ENCODE measurements at places on chromosomes 2 and 18. TPM values are rescaled to one million over a fixed set of nuclear protein-coding genes. Genes with fewer than 3 reads are reported as not detected.
A peak's percentile ranks its signal among the peaks of the same experiment; 100 is the strongest.

- DNase-seq, result no peak
Measured at GRCh38 chr2:101534149-101534611, 59.3 kb upstream of the RFX8 start.

DNA sequence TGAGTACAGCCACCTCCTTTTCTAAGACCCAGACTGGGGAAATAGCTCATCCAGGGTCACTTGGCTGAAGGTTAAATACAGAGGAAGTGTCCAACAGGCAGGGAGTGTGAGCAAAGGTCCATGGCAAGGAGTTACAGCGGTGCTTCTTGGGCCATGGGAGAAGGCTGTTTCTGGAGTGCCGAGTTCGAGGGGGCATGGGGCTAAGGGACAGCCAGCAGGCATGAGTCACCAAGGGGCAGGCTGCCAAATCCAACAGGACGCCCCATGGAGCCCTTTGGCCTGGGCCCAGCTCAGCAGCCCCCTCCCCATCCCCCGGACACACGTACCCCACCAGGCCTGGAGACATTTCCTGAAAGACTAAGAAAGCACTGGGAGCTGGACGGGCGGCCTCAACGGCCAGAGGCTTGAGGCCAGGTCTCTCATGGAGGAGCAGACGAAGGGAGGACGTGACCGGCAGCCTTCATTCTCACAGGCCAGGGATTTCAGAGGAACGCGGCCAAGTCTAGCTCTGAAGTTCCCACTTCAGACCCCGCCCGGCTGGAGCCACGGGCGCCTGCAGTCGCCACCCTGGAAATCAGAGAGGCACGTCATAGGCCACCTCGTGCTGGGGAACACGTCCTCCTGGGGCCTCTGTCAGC, 160.4 kb downstream of the SMAD7 start:
- DNase-seq, result peak; percentile 84

- no peak for DNase-seq
Measured at GRCh38 chr2:27216416-27217137, 592 bp upstream of the CAD start.

- DNase-seq, result no peak
Measured at GRCh38 chr18:8609659-8610458, 622 bp downstream of the RAB12 start.

- DNase-seq, result no peak
Measured at GRCh38 chr2:37827455-37827854, 97.6 kb upstream of the RMDN2 start.

DNA sequence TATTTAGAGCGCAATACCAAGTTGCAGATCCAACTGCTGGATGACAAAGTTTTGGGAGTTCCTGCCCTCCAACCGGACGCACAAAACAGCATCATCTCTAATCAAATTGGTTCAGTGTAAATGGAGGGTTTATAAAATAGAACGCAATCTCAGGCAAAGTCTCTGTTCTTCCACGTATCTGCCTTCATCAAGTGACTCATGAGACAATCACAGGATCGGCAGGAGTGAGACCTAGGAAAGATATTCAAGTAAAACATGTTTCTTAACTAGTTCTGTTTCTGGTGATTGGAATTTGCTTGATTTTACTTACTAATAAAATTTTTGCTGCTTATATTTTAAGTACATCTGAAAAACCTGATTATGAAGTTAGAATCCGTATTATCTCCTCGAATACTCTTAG, 7.6 kb downstream of the FZD5 start:
- no peak for DNase-seq

DNA sequence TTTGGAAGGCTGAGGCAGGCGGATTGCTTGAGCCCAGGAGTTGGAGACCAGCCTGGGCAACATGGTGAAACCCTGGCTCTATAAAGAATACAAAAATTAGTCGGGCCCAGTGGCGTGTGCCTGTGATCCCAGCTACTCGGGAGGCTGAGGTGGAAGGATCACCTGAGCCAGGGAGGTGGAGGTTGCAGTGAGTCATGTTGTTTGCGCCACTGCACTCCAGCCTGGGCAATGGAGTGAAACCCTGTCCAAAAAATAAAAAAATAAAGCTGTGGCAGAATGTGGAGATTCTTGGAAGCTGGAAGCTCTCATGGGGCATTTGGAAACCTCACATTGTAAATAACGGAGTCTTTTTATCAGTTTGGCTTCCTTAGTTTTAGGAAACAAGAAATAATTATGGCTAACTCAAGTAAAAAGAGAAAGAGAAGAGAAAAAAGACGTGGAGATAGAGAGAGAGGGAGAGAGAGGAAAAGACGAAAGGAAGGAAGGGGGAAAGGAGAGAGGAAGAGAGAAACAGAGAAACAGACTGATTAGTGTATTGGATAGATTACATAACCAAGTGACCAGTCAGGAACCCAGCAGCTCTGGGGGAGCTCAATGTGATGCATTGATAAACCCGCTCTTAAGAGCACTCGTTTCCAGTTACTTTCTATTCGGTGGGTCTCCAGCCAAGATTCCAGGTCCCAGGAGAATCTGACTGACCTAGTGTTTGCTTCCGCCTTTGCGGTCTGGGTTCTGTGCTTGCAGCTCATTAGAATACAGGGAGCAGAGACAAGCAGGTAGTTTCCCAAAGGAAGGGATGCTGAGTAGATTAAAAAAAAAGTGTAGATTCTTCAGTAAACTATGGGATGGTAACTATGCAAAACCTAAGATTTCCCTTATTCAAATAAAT, 1.1 kb upstream of the SPAST start:
- DNase-seq, result peak; percentile 81

- DNase-seq, result no peak
Measured at GRCh38 chr2:9153643-9153980, 53.0 kb upstream of the ASAP2 start.

DNA sequence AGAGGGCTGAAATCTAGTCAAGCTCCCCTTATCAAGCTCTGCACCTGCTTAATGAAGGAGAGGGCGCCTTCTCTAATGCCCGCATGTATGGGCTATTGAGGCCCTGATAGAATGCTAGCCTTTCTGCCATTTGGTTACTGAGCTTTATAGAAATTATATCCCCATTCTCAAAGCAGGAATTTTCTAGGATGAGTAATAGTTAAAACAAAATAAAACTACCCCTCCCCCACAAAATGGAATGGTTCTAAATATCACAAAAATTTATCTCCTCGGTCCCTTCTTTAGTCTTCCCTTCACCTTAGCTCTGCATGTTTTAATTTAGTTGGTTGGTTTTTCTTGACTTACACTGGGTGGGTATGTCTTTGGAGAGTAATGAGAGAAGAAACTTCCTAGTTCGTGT, 37.7 kb downstream of the CD28 start:
- DNase-seq, result no peak

DNA sequence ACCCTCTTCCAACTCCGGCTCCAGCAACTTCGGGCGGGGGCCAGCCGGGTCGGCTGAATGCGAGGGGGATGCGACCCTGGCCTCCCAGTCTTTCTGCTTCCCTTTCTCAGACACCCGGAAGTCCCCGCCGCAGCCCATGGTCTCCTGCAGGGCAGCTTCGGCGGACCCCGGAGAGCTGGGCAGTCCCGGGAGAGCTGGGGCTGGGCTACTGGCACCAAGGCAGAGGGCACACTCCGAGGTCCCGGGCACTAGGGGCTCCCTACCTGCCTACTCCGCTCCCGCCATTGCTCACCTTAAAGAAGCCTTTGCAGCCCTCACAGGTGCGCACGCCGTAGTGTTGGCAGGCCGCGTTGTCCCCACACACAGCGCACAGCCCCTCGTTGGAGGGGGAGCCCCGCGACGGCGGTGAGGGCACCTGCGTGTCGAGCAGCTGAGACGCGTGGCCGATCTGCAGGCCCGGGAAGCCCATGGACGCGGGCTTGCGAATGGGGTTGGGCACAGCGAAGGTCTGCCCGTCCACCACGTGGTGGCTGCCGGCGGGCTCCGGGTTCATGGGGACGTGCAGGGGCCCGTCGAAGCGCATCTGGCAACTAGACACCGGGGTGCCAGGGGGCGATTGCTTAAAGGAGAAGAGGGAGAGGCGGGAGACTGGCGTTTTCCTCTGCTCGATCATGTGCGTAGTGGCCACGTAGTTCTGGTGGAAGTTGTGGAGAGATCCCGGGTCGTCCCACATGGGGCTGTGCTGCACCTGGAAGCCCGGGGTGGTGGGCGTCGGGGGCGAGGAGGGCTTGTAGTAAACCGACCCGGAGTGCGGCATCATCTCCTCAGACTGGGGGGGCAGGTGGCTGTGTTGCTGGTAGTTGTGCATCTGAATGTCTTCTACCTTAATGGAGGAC, 3.2 kb downstream of the NR4A2 start:
- DNase-seq, result peak; percentile 68

GRCh38 chr2:12607971-12608370, 108.8 kb upstream of the TRIB2 start:
- DNase-seq, result no peak

- no peak for DNase-seq
Measured at GRCh38 chr2:128300151-128301020, 18.3 kb downstream of the HS6ST1 start.

DNA sequence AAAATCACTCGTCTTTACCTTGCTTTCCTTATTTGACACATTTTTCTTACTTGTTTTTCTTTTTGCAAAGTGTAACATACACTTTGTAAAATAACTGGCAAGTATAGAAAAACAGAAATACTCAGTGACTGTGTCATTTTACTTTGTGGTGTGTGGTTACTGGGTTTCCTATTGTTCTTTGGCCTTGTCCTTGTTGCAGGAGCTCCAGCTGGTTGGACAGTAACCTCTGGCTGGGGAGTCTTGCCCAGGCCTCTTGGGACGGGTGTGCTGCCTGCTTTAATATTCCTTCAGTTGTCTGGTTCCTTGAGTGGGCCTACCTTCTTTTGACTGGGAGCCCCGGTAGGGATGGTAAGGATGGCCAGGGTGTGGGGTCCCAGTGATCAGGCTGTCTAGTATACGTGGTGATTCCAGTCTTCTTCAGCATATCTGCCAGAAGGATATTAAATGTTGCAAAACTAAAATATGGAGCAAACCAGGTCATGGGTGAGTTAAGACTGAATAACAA, 53.8 kb downstream of the RNF144A start:
- DNase-seq, result no peak

GRCh38 chr18:662197-662596, 4.7 kb downstream of the TYMS start:
- DNase-seq, result no peak

DNA sequence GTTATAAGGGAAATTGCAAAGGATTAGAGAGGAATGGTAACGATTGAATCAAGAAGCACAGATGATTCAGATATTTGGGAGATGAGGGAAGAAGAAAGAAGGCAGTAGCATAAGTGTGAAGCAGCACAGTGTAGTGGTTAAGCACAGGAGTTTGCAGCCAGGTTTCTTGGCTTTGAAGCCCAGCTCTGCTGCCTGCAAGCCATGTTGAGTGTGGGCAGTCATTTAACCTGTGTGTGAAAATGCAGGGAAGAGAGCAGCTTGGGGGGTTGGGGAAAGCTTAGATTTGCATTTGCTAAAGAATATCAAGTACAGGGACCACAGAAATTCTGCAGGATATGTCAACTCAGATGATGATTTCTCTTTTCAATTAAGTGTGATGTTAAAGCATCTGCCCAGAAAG, 21.5 kb upstream of the RBMS1 start:
- no peak for DNase-seq

- peak; percentile 91 for DNase-seq
Measured at GRCh38 chr2:38076152-38076709, 280 bp upstream of the CYP1B1 start.

- no peak for DNase-seq
Measured at GRCh38 chr2:240363746-240364581, 71.5 kb upstream of the GPC1 start.

- no peak for DNase-seq
Measured at GRCh38 chr2:152718909-152719645, 657 bp downstream of the ARL6IP6 start.

GRCh38 chr2:40499437-40499836, 47.5 kb upstream of the SLC8A1 start:
- no peak for DNase-seq

GRCh38 chr2:68404893-68405799, 40.1 kb downstream of the PLEK start:
- no peak for DNase-seq

DNA sequence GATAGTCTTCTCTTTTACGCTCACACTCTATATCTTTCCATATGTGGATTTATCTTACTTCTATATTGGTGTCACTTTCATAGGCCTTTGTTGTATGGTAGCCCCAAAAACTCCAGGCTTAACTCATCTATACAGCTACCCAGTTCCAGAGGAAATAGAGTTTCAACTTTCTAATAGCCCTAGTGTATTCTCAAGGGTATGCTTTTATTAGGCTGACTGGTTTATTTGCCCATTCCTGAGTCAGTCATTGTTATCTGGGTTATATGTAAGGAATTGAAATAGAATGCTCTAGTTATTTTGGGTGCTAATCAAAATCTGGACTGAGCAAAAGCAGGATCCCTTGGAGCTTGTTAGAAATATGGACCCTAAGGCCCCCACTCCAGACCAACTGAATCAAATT, 307.4 kb upstream of the KCNJ3 start:
- DNase-seq, result no peak

DNA sequence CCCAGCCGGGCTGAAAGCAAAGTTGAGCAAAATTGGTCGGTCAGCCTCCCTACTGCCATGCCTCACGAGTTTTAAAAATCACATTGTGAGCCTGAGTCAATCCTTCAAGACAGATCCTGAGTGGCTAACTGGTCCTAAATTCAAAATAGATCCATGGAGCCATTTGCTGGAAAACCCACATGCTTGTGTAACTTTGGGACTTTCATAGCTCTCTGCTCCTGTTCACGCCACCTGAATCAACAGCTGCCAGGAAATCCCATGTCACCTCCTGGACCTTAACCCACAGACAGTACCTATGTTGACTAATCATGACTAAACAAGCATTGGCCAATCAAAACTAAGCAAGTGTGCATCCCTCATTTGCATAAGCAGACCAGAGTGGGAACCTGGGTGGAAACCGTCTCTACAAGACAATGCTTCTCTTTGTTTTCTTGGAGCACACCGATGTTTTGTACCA, 42.8 kb upstream of the LDLRAD4 start:
- no peak for DNase-seq

Gene LYPD6B
- not detected for total RNA-seq

Gene CD8A
- total RNA-seq, result 2.6 TPM

Gene MTIF2
- total RNA-seq, result 18.2 TPM

Gene PKDCC
- 367 TPM for total RNA-seq

Gene ALKAL2
- 3.0 TPM for total RNA-seq

Gene NEURL3
- 0.58 TPM for total RNA-seq

Gene RAMP1
- 26.3 TPM for total RNA-seq

Gene EIF2AK2
- total RNA-seq, result 56.0 TPM

Gene NT5C1B
- not detected for total RNA-seq

Gene LYG2
- total RNA-seq, result not detected

Gene IHH
- 0.22 TPM for total RNA-seq

Gene CD207
- 1.4 TPM for total RNA-seq

Gene MEP1B
- not detected for total RNA-seq

Gene TTN
- 16.3 TPM for total RNA-seq

Gene ERICH2
- 0.85 TPM for total RNA-seq

Gene KLHL41
- 1.8 TPM for total RNA-seq

Gene GNAL
- 17.1 TPM for total RNA-seq

Gene ALK
- 0.18 TPM for total RNA-seq

Gene KIF1A
- total RNA-seq, result 123 TPM

Gene TWIST2
- 13.6 TPM for total RNA-seq

Gene CFAP65
- total RNA-seq, result 0.18 TPM

Gene MC4R
- total RNA-seq, result not detected

Gene SNED1
- total RNA-seq, result 148 TPM

Measured in sciatic nerve (tissue), 2 donors.